ENCODE measurements at places on chromosomes 3 and 15.

GRCh38 chr3:22585504-22585903, 617.6 kb upstream of the UBE2E2 start:
- DNase-seq, result no peak

DNA sequence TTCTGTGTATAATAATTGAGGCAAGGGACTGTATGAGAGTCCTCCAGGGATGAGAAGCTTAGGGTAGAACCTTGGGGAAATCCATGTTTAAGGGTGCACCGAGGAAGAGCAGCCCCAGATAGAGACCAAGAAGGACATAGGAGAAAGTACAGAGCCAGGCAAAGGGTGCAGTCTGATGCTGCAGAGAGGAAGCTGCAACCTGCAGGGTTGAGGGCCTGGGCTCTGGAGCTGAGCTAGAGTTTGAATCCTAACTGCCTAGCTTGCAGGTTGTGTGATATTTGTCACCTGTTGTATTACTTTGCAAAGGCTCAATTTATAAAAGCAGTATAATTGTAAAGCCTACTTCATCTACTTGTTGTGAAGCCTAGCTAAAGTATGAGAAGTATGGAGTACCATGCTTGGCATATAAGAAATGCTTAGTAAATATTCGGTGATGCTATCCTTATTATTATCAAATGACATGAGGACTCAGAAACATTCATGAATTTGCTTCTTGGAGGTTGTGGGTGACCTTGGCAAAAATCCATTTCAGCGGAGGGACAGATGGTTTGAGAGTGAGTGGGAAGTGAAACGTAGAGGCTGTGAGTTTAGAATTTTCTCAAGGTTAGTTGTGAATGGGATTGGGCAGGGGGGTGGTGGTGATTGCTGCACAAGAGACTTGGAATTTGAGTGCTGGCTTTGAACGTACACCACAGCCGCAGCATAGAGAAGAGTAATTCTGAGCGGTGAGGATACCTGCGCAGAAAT, 43.8 kb downstream of the PLCL2 start:
- no peak for DNase-seq

- no peak for DNase-seq
These were observed 243.9 kb downstream of the OPA1 start for GRCh38 chr3:193836918-193837317.

DNA sequence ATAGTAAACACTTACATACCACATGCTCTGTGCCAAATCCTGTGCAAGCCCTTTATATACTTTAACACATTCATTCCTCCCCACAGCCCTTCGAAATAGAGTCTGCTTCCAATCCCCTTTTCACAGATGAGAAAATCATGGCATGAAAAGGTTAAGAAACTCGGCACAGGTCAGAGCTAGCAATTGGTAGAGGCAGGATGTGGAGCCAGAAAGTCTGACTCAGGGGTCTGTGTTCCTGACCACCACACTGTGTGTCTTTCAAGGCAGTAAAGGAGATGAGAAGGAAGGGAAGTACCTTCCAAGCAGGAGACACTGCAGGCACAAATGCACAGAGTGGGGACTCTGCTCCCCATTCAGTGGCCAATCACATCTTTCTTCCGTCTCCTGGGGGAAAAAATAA, 61.1 kb downstream of the SCN11A start:
- DNase-seq, result no peak

GRCh38 chr3:115292131-115292530, 145.0 kb upstream of the ZBTB20 start:
- DNase-seq, result no peak

DNA sequence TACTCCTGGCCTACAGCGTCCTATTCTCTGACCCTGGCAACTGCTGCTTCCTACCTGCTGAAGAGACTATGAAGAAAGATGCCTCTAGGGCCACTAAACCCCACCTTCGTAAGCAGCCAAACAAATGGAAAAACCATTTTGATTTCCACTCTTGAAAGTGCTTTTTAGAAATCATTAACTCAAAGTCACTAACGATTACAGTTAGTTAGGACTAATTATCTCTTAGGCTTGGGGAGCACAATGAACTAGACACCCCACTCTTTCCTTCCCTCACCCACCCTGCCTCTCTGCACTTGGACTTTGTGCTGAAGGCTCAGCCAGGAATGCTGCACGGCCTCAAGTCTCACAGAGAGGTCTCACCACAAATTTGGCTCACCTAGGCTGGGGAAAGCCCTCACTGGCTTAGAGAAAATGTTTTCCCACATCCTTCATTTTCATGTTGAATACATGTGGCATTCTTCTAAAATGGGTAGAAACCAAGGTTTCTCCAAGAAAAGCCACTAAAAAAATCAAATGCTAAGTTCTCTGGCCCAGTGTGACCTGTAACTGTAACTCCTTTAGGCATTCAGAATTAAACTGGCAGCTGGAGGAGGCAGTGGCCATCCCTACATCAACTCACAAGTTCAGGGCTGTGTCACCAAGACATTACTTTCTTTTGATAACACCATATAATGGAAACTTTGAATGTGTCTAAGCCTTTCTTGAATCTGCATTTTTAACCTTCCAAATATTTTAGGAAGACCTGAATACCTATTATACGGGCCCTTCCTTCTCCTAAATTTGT, 47.1 kb downstream of the NPTN start:
- no peak for DNase-seq

DNA sequence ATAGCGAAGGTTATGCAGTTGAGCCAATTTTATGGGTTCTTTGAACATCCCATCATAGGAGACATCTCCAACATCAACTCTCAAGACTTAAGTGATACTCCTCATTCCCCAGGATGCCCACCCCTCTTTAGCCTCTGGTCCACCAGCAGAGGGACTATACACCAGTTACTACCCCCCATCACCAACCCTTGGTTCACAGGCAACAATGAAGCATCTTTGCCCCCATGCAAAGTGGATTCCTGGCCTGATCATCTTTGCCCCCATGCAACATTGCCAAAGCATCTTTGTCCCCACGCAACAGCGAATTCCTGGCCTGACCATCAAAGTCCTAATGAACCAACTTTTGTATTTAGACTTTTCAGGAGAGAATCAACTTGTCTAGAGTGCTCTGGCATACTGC, 19.1 kb downstream of the GPR15 start:
- no peak for DNase-seq

- DNase-seq, result no peak
These were observed 612 bp downstream of the UBA5 start for GRCh38 chr3:132660811-132661070.

GRCh38 chr15:52112203-52112750, 298 bp downstream of the BCL2L10 start:
- DNase-seq, result no peak

GRCh38 chr3:184513276-184514170, 48.1 kb upstream of the EPHB3 start:
- peak; percentile 52 for DNase-seq

DNA sequence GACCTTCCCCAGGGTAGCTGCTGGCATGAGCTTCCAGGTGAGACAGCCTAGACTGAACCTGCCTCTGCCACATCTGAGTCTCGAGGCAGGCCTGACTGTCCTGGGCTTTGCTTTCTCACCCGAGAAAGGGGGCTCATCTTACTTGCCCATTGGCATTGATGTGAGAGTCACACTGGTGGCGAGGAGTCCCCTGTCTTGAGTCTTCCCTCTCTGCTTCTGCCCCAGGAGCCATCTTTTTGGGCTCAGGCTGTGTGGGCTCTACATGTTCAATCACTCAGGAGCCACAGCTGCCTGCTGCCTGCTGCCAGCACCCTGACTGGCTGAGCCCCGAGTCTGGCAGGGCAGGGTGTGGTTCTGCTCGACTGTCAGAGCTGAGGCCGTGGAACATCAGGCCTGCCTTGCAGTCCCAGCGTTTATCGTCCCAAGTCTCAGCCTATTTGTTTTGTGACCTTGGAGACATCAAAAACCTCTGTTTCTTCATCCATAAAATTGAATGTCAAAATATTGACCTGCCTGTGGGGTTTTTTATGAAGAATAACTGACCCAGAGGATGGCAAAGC, 132.5 kb downstream of the DNAJB8 start:
- DNase-seq, result no peak

- no peak for DNase-seq
These were observed 57.7 kb downstream of the SLC12A8 start for GRCh38 chr3:125154800-125155269.

DNA sequence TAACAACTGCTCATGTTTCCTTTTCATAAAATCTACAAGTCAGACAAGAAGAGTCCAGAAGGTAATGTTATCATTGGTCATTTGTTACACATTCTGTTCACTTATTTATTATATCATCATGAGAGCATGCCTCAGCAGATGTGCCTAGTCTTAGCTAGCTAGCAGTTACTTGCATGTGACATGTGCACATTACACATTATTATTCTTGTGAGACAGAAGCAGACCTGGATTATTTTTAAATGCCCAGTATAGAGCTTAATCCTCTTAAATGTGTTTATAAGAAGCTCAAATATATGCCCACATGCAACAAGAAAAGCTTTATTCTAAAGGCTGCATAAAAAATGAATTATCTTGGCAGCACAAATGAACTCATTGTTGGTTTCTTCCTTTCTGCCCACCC, 12.6 kb downstream of the YEATS2 start:
- DNase-seq, result no peak

- no peak for DNase-seq
These were observed 74.4 kb downstream of the DLG1 start for GRCh38 chr3:197224034-197224444.

DNA sequence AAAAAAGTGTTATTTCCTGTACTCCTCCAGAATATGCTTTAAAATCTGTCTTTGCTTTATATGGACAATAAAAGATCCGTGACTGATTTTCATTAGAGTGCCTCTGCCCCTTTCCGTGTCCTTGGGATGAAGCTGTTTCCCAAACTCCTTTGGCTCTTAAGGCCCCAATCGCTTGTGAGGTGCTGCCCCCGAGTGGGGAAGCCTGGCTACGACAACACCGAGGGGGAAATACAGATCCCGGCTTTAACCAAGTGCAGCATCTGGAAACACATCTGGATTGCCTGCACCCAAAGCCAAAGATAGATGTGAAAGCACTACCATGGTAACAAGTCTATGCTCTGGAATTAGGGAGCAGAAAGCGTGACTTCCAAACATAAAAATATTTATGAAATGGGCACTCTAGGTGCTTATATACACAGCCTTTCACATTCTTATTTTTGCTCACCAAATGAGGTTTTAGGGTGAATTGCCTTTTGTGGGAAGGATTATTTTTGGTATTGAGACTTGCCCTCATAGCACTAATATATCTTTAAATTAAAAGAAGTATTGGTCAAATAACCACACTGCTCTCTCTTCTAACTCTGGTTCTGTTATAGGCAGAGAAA, 40.6 kb upstream of the ADCY5 start:
- DNase-seq, result no peak

DNA sequence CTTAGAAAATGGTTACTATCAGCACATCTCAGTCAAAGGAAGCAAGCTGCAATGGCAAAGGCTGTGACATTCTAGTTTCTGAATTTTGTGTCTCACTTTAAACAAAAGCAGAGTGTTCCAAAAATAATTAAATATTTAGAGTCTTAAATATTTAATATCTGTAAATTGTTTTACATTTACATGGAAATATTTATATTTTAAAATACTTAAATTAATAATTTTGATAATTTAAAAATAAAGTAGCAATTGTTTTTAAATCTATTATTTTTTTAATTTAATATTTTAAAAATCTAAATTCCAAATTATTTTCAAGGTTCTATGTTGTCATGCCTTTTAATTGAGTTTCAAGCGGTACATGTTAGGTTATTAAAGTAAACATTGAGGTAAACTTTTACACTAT, 843.1 kb downstream of the ROBO1 start:
- DNase-seq, result no peak

- DNase-seq, result no peak
These were observed 3.6 kb upstream of the MRAS start for GRCh38 chr3:138344754-138345153.

GRCh38 chr15:90711418-90711824, 5.7 kb upstream of the BLM start:
- DNase-seq, result no peak

- no peak for DNase-seq
These were observed 102.1 kb upstream of the AGBL1 start for GRCh38 chr15:85977586-85977985.

DNA sequence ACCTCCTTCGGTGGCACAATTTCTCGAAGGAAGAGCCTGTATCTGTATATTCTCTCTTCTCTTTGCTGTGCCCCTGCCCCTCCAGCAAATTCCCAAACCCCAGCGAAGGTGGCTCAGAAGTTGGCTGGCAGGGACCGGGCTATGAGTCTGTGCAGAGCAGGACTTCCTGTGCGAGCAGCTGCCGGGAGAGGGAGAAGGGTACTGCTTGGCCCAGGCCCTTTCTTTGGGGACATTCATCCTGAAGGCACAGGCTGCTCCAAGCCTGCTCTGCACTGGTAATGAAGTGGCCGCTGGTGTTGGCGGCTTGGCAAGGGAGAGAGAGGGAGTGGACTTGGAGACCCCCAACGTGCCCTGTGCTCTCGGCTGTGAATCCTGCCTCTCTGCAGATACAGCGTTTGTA, 1.5 kb downstream of the SLC6A11 start:
- DNase-seq, result no peak

DNA sequence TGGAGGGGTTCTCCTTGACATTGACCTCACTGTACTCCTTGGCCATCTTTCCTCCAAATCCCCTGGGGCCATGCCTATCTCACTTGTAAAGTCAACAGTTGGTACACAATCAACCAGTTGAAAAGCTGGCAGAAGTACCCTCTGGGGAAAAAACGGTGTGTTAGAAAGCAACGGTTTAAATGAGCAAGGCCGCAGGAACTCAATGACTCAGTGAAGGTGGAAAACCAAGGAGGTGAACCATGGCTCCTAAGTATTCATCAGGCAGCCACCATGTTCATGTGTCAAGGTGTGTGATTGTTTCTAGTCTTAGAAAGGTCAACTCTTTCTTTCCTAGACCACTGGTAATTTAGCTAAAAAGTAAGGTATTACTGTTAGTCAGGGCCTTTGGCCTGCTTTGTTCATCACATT, 130.9 kb upstream of the SATB1 start:
- DNase-seq, result no peak

GRCh38 chr3:183142199-183142598, 20.3 kb downstream of the LAMP3 start:
- no peak for DNase-seq

- DNase-seq, result no peak
These were observed 136.1 kb upstream of the UBE2E1 start for GRCh38 chr3:23669541-23670255.

- no peak for DNase-seq
These were observed 14.2 kb upstream of the SUCNR1 start for GRCh38 chr3:151859233-151859673.

DNA sequence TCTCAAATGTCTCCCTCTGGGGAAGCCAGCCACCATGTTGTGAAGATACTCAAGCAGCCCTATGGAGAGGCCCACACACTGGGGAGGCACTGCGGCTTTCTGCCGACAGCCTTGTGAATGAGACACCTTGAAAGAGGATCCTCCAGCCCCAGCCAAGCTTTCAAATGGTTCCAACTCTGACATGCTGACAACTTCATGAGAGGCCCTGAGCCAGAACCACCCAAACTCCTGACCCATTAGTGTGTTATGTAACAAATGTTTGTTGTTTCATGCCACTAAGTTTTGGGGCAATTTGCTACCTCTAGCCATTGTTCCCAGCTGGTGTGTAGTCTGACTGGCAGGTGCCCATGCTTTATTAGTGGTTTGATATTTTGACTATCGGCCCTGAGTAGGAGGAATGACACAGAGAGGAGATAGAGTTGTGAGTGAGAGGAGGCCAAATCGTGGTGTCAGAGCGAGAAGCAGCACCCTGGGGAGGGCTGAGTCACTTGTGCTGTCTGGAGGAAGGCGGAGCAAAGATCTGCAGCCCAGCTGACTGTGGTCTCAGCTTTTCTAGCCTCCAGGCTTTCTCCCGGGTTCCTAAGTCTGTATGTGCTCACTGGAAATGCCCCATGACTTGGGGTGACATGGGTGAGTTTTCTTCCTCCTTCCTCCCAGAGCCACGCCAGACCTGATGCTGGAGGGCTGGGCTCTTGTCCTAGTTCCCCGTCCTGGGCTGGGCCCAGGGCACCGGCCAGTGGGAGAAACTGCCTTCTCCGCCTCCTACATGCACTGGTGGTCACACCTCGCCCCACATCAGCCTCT, 56.7 kb upstream of the BLM start:
- peak; percentile 27 for DNase-seq
